ENCODE measurements at places on chromosomes 11 and 22.

DNA sequence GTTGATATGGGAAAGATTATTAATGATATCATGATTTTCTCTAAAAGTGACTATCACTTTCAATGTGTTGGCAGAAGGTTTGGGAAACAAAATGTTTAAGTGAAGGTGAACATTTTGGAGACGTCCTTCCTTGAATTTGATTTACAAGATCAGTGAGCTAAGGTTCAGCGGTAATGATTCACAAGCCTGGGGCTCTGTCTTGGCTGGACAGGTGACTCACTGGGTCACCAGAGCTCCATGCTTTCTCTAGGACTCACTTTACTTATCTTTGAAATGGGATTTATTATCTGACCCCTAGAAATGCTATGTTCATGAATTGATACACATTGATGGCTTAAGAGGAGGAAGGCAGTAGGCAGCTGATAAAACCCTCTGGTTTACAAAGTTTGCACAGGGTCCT lies 437.5 kb downstream of the NTM start:
- DNase-seq: no peak

GRCh38 chr11:130886704-130887103 lies 29.6 kb downstream of the SNX19 start:
- DNase-seq: no peak

GRCh38 chr11:61972672-61973475 lies 5.4 kb upstream of the FTH1 start:
- DNase-seq: no peak

- DNase-seq: peak; percentile 36
These were observed 130.9 kb downstream of the KIF18A start for GRCh38 chr11:27977031-27977430.

DNA sequence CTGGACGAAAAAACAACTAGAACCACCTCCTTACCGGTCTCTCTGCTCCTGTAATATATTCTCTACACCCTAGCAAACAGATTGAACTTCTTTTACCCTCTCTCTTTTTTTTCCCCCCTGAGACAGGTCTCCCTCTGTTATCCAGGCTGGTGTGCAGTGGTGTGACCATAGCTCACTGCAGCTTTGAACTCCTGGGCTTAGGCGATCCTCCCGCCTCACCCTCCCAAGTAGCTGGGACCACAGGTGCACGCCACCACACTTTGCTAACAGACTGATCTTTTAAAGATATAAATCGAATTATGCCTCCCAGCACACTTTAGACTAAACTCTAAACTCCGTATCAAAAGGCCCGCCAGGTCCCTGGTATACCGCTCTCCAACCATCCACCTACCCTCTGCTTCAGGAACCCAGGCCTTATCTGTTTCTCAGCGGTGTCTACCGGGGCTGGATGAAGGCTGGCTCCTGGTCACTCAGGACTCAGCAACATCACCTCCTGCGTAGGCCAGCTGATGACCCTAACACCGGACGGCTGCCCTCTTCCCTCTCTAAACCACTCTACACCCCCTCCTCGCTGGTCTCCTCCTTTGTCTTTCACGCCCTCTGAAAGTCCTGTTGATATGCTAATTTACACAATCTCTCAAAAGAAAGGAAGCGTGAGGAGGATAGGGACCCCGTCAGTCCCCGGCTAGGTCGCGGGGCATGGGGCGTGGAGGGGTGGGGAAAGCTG lies 745 bp downstream of the C22orf39 start:
- no peak for DNase-seq

GRCh38 chr11:102007567-102008437 lies 39.4 kb upstream of the CFAP300 start:
- DNase-seq: no peak

- no peak for DNase-seq
These were observed 5.3 kb downstream of the YAP1 start for GRCh38 chr11:102115557-102115956.

DNA sequence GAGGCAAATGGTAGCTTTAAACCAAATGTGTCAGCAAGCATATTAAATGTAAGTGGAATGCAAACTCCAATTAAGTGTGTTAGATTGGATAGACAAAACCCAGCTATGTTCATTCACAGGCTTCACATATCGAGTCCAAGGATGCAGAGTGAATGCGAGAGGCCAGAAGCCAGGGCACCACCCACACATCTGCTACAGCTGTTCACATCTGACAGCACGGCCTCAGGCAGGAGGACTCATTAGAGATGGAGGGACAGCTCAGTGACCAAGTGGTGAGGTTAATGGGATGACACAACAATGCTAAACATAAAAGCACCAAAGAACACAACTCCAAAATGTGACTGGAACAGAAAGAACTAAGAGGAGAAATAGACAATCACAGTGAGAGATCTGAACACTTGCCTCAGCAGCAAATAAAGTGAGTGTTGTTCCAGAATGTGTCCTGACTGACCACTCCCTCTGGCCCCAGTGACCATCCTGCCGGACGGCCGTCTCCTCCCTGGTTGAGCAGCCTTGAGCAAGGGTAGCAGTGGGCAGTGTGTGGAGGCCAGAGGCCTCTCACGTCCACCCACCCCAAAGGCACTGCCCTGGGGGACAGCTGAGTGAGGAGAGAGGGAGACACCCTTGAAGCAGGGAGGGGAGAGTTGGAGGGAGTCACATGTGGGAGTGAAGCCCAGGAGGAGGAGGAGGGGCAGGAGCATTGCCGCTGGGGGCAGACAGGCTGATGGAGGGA lies 23.8 kb downstream of the ALG12 start:
- DNase-seq: no peak

DNA sequence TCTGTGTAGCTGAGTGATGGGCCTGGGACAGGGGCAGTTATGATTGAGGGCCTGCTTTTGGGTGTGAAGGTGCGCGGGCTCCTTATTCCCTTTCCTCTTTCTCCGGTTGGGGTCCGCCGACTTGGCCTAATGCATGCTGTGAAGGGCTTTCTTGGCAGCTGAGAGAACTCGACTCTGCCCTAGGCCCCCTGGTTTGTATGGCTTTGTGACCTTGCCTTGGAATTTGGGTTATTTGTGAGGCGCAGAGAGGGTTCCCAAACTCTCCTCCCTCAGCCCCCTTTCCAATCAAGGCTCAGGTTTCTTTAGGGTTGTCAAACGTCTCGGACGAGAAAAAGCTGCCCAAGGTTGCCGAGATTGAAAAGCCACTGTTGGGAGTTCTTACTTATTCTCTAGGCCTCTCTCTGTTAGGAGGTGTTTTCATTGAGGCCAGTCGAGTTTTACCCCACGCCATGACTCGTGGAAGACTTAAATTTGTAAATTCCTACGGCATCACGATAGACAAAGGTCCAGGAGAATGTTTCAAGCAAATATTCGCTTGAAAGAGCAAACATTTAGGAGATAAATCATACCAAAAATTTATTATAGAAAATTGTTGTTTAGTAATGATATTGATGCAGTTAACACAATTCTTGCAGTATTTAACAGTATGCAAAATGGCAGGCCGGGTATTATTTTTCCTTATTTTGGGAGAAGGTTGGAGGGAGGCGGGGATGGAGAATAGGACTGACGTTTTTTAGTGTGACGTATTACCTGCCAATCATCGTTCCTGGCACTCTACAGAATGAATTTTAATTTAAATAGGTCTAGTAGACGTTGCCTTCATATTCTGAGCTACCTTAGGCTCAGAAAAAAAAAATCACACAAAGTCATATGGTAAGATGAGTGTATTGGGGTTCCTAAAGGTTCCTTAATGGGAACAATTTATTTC lies 689 bp downstream of the PDHX start:
- no peak for DNase-seq

DNA sequence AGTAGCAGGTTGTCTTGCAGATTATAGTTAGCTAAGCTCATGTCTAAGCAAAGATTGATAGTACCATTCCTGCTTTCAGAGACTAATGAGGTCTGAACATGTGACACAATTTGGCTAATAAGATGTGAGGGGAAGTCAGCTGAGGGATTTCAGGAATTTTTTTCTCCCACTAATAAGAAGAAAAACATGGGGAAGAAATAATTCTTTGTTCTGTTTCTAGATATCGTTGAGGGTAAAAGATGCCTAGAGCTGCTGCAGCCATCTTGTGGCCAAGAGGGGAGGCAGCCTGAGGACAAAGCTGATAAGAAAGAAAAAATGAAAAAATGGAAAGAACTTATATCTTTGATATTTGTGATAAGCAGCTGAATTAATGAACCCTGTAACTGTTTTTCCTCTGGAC lies 1334.4 kb downstream of the LRRC4C start:
- no peak for DNase-seq

- DNase-seq: peak; percentile 81
These were observed 29.9 kb downstream of the SYN3 start for GRCh38 chr22:33028234-33028633.

GRCh38 chr11:88174709-88175568 lies at the start of gene RAB38:
RAB38 (minus strand) TSS chr11:88175443; CDS start chr11:88175384, 59 bp downstream.
- no peak for DNase-seq

- DNase-seq: peak; percentile 3
These were observed 34.2 kb upstream of the ADSL start for GRCh38 chr22:40312050-40312449.

GRCh38 chr22:45709060-45709739 lies 37.6 kb downstream of the ATXN10 start:
- no peak for DNase-seq

- no peak for DNase-seq
These were observed 9.4 kb downstream of the BCL2L13 start for GRCh38 chr22:17647991-17648390.

DNA sequence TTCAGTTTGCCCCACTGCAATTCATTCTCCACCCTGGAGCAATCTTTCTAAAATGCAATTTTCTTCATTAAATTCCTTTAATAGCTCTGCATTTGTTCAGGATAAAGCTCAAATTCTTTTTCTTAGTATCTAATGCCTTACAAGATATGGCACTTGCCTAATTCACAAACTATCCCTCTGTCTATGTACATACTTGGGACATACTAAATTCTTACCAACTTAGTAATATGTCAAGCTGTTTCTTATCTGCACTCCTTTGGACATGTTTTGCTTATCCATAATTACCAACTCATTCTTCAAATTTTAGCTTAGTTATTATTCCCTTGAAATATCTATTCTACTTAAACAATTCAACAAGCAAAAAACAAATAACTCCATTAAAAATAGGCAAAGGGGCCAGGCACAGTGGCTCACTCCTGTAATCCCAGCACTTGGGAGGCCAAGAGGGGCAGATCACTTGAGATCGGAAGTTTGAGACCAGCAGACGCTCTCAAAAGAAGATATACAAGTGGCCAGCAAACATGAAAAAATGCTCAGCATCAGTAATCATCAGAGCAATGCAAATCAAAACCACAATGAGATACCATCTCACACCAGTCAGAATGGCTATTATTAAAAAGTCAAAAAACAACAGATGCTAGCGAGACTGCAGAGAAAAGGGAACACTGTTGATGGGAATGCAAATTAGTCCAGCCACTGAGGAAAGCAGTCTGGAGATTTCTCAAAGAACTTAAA lies 96.9 kb downstream of the FAM76B start:
- DNase-seq: no peak

DNA sequence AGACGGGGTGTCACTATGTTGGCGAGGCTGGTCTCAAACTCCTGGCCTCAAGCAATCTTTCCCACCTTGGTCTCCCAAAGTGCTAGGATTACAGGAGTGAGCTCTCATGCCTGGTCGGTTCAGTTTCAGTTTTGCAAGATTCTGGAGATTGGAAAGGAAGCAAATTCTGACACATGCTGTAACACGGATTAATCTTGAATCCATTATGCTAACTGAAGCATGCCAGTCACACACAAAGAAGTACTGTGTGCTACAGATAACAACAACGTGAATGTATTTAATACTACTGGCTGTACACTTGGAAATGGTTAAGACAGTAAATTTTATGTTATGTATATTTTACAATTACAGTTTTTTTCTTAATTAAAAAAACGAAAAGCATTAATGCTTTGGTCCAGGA lies 107.6 kb downstream of the MED15 start:
- DNase-seq: no peak

- DNase-seq: no peak
These were observed 14.1 kb downstream of the CAPRIN1 start for GRCh38 chr11:34065505-34066203.

GRCh38 chr11:130076778-130077481 lies 7.2 kb downstream of the APLP2 start:
- DNase-seq: no peak

GRCh38 chr11:20337526-20338154 lies 25.9 kb upstream of the HTATIP2 start:
- DNase-seq: peak; percentile 56

- no peak for DNase-seq
These were observed 782.8 kb downstream of the CNTN5 start for GRCh38 chr11:99803501-99803900.

DNA sequence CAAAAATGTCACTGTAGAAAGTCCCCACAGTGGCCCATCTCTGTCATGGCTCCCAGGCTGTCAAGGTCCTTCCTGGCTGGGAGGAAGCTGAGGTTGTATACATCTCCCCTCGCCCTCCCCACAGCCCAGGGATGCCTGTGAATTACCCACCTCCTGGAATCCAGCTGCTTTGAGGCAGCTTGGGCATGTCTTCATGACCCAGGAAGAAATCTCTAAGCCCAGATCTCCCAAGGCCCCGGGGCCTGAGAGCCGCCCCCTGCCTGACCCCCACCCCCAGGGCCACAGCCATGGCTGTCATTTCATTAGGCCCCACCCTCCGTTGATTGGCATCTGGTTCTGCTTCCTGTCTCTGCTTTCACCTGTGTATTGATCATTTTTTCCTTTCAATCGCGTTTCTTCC lies 207.5 kb downstream of the TBC1D22A start:
- DNase-seq: no peak

DNA sequence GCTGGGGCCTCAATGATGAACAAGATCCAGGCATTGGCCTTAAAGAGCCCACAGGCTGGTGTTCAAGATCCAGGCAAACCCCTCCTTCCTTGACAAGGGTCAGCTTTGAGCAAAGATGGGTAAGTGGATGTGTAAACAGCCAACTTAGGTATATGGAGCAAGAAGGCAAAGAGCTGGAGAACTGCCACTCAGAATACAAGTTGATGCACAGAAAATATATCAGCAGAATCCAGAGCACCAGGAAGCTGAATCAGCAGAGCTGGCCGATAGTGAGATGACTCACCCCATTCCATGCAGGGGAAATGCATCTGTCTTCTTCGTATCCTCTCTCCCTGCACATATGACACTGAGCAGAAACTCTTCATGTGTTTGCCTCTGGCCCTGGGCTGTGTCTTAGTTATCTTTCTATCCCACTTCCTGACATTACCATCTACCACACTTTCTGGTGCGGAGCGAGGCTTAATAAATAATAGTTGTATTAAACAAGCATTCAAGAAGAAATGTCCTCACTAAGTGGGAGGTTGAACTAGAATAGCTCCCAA lies 57.8 kb downstream of the ENDOD1 start:
- DNase-seq: peak; percentile 10

- no peak for DNase-seq
These were observed 142.4 kb downstream of the KIF18A start for GRCh38 chr11:27965559-27965958.

- DNase-seq: no peak
These were observed 294.3 kb downstream of the LARGE1 start for GRCh38 chr22:33625959-33626358.

- peak; percentile 17 for DNase-seq
These were observed 91.2 kb downstream of the DSCAML1 start for GRCh38 chr11:117705866-117706265.

DNA sequence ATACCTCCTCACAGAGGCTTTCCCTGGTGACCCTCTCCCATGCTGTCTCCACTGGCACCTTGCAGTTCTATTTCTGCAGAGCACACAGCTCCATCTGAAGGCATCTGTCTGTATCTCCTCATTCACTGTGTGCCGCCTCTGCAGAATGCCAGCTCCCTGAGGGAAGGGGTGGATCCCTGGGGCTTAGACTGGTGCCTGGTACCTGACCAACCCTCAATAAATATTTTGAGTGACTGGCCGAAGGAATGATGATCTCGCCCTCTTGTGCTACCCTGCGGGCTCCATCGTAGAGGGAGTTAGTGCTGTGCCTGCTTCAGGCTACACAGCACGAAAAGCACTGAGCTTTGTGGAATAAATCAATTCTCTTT lies 1.6 kb downstream of the CBX7 start:
- no peak for DNase-seq

GRCh38 chr11:126663749-126664592 lies 308.5 kb downstream of the ST3GAL4 start:
- no peak for DNase-seq
